Left lung (tissue), 14 donors: ENCODE measurements at places on chromosomes 13 and 19.

DNA sequence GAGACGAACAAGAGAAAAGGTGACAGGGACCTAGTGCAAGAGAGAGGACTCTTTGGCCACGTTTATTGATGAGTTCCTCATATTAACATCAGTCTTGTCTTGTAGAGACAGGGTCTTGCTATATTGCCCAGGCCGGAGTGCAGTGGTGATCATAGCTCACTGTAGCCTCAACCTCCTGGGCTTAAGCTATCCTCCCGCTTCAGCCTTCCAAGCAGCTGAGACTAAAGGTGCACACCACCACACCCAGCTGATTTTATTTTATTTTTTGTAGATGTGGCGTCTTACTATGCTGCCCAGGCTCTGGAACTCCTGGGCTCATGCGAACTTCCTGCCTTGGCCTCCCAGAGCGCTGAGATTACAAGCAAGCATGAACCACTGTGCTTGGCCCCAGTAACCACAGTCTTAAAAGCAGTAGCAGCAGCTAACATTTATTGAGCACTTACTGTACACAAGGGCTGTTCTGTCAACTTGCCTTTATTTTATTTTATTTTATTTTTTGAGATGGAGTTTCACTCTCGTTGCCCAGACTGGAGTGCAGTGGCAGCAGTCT, 1.1 kb upstream of the SH2D3A start:
- DNase-seq, result peak; percentile 8

- no peak for DNase-seq
Measured at GRCh38 chr13:70795484-70795883, 687.2 kb upstream of the KLHL1 start.

GRCh38 chr19:31537136-31537535, 187.9 kb upstream of the TSHZ3 start:
- no peak for DNase-seq

- no peak for DNase-seq
Measured at GRCh38 chr13:109569958-109570711, 216.2 kb downstream of the IRS2 start.

DNA sequence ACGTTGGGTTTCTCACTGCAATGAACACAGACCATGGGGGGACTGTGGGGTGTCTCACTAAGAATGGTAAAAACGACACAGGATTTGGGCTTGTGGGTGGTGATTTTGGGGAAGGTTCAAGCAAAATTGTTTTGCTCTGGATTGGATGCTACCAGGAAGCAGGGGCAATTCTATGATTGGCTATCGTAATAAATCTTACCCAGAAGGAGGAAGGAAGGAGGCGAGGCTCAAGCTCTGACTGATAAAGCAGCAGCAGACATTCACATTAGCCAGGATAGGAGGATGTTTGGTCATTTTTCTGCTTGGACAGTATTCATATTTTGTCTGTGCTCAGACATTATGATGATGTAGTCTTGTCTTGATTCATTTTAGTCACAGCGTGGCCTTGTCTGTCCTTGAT, 1.5 kb downstream of the ZNF576 start:
- no peak for DNase-seq

GRCh38 chr13:69243366-69243765, 864.3 kb upstream of the ATXN8OS start:
- no peak for DNase-seq

- no peak for DNase-seq
Measured at GRCh38 chr13:99486996-99487395, 14.3 kb upstream of the TM9SF2 start.

DNA sequence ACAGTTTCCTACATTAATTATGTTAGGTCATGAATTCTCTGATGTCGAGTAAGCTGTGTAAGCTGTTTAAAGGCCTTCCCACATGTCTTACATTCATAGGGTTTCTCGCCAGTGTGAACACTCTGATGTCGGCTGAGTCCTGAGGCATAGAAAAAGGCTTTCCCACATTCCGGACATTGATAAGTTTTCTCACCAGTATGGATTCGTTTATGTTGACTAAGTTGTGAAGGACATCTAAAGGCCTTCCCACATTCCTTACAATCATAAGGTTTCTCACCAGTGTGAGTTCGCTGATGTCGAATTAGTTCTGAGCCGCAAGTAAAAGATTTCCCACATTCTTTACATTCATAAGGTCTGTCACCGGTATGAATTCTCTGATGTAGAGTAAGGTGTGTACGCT, 24.9 kb downstream of the ZNF850 start:
- no peak for DNase-seq

DNA sequence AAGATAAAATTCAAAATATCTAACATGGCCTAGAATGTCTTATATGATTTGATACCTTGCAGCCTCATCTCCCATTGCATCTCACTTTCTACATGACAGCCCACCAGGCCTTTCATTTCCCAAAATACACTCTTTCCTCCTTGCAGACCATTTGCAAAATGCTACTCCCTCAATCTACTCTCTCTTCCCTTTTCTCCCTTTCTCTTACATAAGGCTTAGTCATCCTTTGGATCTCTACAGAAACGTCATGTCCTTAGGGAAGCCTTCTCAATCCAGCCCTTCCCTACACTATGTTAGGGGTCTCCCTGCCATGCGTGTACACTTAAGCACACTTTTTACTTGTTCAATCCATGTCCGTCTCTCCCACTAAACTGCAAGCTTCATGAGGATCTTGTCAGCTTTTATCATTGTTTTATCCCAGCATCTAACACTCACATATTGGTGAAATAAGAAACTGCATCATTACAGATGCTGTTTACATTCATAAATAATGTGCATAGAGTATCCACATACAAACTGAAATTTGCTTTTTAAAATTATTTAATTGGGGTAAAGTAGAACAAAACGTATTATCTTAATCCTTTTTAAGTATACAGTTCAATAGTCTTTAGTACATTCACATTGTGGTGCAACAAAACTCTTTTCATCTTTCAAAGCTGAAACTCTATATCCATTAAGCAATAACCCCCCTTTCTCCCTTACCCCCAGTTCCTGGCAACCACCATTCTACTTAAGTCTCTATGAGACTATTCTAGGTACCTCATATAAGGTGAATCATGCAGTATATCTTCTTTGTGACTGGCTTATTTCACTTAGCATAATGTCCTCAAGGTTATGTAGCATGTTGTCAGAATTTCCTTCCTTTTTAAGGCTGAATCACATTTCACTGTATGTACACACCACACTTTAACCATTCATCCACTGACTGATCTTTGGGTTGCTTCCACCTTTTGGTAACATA, 11.5 kb upstream of the WBP4 start:
- DNase-seq, result no peak

DNA sequence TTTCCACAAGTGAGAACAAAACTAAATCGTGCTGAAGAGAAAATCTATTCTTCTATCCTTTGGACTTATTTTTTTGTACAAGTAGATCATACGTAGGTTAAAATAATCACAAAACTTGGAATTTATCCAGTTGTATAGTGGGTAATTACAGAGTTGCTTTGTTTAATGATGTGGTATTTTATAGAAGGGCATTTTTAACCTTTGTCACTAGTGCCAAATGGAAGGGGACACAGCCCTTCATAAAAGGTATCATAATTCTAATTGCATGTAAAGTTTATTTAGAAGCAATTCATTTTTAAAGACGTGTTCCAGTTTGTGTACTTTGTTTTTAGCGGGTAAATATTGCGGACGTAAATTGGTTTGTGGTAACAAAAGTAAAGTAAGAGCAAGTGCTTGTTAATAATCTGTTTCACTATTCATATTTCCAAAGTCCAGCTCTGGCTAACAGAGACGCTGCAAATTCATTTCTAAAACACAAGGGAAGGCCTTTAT, 99.5 kb downstream of the ERCC5 start:
- no peak for DNase-seq

GRCh38 chr19:22832031-22832762, at the start of gene ZNF723:
Gene ZNF723 (plus strand): TSS chr19:22832291. CDS start chr19:22832380, 89 bp downstream.
- no peak for DNase-seq
